ENCODE measurements at places on chromosomes 1 and 21.

DNA sequence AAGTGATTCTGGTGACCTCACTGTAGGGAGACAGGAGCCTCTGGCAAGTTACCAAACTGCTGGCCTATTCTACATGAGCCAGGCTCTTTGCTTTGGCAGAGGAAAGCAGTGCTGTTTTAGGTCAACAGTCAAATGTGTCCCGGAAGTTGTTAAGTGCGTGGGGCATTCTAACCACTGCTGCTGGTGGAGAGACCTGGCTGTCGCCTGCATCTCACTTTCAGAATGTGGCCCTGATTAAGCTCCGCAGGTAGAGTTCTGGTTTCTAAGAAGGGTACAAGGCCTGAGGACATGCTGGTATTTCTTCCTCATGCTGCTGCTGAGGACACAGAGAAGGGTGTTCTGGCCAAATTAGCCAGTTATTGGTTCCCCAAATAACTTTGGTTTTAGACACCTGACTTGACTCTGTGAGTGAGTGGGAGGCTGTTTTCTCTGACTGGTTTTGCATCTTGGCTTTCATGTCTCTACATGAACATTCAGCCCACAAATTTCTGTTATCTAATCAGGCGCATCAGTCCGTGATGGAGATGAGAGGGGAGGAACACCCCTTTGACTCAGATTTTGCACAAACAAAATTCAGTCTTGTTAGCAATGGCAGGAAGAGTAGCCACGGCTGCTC, 120.8 kb downstream of the LMO4 start:
- DNase-seq = peak; percentile 17

GRCh38 chr1:6108937-6109614, 63.4 kb downstream of the KCNAB2 start:
- DNase-seq = peak; percentile 79

GRCh38 chr1:228810878-228811711, 75.8 kb downstream of the RHOU start:
- no peak for DNase-seq

DNA sequence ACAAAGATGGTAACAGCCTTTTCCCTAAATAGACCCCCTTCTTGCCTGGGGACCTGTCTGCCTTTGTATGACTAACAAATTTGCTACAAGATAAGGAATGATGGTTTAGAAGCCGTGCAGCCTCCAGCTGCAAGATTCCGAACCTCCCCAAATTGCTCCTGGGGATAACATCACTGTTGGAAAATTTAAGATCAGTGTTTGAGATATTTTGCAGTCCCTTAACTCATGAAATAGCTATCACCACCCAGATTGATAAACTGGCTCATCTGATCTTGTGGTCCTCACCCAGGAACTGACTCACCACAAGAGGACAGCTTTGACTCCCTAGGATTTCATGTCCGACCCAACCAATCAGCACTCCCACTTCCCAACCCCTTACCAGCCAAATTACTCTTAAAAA, 254.7 kb downstream of the USH2A start:
- DNase-seq = no peak

DNA sequence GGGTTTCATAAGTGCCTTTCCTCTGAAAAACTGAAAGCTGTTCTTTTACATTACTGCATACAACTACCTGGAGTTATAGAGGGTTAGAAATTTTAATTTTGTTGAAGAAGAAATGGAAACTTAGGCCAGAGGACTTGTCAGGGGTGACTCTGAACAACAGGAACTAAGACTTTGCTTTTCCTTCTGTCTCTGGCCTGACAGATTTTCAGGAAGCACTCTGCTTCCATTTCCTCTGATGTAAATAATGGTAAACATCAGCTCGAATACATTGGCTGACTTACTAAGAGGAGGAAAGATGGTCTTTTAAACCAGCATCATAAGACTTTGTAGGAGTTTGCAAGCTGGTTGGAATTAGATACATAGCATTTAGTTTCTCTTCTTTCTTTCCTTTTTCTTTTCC, 27.1 kb upstream of the PLEKHM2 start:
- DNase-seq = no peak

DNA sequence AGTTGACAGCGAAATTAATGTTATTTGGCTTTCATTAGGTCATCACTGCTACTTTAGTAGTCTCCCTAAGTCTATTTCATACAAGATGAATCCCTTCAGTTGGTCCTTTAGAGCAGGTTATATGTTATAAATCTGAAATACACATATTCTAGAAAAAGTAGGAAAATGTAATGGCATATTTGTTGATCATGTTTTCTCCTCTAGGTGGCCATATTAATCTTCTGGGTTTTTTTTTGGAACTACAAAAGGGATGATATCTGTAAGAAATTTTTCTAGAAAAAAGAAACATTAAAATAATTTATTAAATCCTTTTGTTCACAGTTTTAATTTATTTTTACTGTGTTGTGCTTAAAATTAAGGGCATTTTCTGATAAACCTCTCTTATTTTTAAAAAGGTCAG, 87.9 kb downstream of the SYT14 start:
- DNase-seq = no peak

DNA sequence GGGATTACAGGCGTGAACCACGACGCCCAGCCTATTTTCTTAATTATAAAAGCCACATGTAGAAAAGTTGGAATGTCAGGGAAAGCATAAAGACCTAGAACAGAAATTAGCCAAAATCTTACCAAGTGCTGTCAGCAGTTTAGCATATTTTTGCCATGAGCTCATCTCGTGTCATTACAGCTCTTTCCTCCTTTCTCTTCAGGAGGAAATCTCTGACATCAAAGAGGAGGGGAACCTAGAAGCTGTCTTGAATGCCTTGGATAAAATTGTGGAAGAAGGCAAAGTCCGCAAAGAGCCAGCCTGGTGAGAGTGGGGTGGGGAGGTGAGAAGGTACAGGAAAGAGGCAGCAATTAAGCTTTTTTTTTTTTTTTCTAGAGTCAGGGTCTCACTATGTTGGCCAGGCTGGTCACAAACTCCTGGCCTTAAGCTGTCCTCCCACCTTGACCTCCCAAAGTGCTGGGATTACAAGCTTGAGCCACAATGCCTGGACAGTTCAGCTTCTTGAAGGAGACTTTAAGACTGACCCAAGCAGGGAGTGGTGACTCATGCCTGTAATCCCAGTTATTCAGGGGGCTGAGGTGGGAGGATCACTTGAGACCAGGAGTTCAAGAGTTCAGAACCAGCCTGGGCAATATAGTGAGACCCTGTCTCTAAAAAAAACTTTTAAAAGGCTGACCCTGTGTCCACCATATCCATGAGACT, 8.4 kb upstream of the BGLAP start:
- peak; percentile 87 for DNase-seq

DNA sequence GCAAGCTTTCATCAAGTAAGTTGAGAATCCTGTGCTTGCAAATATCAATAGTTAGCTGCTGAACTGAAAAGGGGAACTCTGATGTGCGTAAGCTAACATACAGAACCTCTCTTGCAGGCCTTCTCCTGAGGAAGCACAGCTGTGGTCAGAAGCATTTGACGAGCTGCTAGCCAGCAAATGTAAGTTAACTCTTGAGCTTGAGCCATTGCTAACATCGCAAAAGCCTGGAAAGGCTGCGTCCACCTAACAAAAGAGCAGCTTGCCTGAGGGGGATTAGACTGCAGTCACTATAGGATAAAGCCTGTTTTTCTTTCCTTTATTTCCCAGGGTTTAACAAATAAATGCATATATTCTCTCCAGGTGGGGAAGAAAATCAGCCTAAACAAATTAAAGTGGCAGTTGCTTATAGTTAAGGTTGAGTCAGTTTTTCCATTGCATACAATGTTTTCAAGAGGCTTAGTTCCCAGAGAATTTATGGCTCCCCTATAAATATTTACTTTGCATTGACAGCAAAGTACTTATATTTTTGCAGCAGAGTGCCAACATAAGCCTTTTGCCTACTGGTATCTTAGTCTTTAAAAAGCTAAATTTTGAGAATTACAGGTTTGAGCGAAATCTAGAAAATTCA, 1.5 kb downstream of the RGS2 start:
- peak; percentile 60 for DNase-seq
